ENCODE measurements at places on chromosomes 4 and X.

DNA sequence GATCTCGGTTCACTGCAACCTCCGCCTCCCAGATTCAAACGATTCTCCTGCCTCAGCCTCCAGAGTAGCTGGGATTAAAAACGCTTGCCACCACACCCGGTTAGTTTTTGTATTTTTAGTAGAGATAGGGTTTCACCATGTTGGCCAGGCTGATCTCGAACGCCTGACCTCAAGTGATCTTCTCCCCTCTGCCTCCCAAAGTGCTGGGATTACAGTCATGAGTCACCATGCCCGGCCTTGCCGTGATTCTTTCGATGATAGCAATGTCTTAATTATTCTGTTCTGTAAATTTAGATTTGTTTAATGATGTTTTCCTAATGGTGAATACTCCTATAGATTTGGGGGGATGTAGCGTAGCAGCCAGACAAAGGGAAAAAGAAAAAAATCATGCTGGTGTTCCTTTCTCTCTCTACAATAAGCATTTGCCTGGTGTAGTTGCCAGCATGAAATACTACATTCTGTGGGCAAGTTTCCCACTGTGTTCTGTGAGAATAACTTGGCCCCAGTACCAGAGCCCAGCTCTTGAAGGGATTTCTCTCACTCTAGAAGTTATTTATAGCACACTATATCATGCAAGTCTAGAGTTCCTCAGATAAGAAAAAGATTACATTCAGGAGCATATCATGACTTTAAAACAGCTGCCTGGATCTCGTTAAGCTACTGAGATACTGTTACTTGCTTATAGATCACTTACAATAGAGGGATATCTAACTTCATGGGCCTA, 15.4 kb downstream of the NIPAL1 start:
- DNase-seq, result no peak

DNA sequence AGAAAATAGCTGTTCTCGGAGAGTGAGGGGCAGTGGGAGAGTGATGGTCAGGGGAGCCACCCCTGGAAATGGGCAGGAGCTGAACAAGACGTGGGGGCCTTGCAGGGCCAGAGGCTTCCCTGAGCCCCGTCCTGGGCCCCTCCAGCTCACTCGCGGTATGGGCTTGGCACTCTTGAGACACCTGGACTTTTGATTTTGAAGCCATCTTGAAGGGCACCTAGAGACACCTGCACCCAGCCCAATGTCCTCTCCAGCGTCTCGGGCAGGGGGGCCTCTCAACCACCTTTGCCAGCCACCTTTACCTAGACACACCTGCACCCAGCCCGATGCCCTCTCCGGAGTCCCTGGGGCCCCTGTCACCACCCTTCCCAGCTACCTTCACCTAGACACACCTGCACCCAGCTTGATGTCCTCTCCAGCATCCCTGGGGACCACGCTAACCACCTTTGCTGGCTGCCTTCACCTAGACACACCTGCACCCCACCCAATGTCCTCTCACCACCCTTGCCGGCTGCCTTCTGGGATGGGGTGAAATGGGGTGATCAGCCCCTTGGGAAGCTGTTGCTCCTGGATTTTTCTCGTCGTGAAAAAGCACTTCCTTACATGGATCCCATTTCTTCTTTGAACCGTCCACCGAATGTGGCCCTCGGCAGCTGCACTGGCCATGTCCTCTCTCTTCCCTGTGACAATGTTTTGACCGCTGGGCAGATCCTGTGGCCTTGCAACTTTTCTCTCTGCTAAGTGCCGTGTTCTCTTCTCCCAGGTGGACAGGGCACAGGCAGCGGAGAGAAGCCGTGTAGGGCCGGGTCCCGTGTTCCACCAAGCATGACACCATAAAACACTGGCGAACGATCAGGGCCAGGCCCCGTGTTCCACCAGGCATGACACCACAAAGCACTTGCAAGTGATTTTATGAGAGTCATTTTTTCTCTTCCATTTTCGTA, 47.5 kb downstream of the CPZ start:
- no peak for DNase-seq

- DNase-seq, result no peak
Observed at GRCh38 chrX:26889574-26889973, 573.6 kb downstream of the PPP4R3C start.

DNA sequence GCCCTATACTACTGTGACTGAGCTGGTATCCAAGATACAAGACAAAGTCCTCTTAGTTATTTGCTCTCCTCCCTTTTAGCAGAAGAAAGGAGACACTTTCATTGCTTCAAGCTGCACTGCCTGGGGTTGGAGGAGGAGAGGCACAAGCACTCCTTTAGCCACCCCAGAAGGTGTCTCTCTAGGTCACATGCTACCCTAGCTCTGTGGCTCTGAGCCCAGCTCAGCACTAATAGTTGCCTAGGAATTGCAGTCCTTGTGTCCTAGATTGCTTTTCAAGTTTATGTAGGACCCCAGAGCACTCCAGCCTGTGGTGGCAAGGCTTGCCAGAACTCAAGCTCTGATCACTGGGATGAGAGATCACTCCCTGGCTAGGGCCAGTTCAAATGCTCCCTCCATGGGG, 24.4 kb upstream of the LHFPL1 start:
- no peak for DNase-seq

DNA sequence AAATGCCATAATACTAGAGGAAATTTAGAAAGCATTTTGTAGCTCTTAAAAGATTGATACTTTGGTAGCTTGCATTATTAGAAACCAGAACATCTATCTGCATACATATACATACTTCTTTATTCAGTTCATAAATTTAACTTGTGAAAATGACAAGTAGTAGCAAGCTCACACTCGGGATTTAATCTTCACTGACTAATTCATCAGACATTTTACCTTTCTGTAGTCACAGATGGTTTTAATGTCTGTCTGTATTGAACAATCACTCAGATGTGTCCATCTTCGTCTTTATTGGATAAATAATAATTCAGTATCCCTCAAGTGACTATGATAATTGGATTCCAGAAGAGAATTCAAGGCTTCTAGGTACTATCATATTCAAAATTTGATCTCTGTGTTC, 232.3 kb downstream of the TENM3 start:
- DNase-seq, result no peak

DNA sequence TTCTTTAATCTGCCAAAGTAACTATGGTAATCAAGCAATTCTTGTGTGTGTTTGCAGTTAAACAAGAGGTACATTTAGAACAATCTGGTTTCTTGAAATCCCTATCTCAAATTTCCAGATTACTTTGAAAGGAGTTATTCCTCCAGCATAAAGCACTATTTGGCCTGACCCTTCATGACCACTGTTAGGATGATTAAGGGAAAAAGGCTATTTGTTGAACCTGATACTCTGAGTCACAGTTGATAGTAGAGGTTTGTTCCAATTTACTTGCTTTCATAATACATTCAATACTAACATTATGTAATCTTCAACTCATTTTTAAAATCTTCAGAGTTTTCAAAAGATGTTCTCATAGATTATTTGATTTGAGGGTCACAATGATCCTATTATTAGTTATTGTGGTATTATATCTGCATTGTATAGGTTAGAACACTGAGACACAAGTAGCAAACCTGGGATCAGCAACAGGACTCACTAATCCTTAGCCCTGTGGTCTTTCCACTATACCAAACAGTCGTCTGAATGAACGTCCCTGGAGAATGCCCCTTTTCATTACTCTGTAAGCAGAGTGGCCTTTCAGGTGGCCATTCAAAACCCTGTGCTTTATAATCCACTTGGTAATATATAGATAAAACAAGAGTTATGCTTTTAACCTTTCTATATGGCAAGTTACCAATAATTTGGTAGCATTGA, 8.1 kb upstream of the NDST4 start:
- DNase-seq, result no peak

- DNase-seq, result peak; percentile 82
Observed at GRCh38 chrX:102042372-102043325, 82.8 kb upstream of the TCEAL2 start.

DNA sequence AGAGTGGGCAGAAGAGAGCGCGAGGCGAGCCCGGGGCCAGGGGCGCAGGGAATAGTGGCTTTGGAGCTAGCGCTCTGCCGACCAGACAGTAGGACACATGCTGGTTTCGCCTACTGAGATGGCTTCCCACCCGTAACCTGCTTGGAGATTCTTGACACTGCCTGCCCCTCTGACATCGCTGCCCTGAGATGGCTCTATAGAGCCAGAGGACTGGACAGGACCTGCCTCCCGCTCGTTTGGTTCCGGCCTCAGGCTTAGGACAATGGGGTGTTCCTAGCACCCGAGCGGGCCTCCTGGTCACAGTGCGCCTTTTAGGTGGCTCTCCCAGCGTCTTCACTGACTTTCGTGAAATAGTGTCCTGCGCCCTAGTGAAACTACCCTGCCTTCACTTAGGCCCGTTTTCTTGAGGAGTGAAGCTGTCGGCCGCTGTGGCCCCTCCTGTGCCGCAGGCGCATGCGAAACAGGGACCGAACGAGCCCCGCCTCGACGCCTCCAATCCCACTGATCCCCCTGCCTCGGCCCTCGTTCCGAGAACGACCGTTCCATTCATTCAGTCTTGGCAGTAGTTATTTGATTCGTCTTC, 608 bp downstream of the TAF1 start:
- peak; percentile 39 for DNase-seq

DNA sequence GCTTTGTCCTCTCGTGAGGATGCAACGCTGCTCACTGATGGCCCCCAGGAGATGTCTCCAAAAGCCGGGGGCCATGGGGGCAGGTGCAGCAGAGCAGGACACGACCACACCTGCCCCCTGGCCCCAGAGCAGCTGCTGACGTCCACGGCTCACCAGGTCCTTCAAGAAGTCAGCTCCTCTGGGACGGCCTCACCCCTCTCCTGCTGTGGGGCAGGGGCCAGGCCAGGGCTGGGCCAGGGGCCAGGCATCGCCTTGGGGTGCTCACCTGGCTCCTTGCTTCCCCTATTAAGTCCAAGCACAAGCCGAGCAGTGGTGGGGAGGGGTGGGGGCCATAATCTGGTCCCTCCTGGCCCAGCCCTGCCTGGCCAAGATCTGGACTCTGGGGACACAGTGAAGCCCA, 28.6 kb upstream of the MXD4 start:
- no peak for DNase-seq

DNA sequence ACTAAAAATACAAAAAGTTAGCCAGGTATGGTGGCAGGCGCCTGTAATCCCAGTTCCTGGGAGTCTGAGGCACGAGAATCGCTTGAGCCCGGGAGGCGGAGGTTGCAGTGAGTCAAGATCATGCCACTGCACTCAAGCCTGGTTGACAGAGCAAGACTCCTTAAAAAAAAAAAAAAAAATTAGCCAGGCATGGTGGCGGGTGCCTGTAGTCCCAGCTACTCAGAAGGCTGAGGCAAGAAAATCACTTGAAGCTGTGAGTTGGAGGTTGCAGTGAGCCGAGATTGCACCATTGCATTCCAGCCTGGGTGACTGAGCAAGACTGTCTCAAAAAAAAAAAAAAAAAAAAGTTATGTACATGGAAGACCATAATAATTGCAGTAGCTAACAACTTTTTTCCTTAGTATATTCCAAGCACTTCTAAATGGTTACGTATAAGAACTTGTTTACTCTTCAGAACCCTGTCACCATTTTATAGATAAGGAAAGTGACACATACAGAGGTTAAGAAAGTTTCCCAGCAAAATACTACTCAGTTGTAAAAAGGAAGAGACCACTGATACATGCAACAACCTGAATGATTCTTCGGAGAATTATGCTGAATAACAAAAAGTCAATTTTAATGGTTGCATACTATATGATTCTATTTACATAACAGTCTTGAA, 24.5 kb downstream of the RUFY3 start:
- DNase-seq, result peak; percentile 20

GRCh38 chrX:114798907-114799306, 215.0 kb downstream of the HTR2C start:
- DNase-seq, result peak; percentile 6

- DNase-seq, result peak; percentile 80
Observed at GRCh38 chr4:159787901-159788300, 685.0 kb downstream of the RAPGEF2 start.

- DNase-seq, result peak; percentile 43
Observed at GRCh38 chr4:15003401-15003890, 1.2 kb downstream of the CPEB2 start.

GRCh38 chrX:74211911-74212310, 92.1 kb upstream of the ZCCHC13 start:
- DNase-seq, result no peak

DNA sequence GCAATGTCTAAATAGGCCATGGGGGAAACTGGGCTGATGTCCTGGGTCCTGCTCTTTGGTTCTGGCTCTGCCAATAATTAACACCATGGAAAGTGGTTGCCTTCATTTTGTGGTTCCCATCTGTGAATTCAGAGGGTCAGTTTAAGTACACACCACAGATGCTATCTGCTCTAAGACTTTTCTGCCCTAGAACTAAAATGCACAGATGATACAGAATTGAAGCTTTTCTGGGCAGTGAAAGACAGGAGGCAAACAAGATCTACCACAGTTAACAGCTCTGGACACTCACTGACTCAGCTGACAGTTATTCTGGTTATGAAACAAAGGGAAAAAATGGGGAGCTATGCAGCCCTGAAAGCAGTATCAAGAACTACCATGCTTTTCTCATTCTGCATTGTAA, 37.3 kb downstream of the APBB2 start:
- DNase-seq, result peak; percentile 85

- DNase-seq, result peak; percentile 85
Observed at GRCh38 chr4:8182858-8183725, 16.0 kb upstream of the SH3TC1 start.

DNA sequence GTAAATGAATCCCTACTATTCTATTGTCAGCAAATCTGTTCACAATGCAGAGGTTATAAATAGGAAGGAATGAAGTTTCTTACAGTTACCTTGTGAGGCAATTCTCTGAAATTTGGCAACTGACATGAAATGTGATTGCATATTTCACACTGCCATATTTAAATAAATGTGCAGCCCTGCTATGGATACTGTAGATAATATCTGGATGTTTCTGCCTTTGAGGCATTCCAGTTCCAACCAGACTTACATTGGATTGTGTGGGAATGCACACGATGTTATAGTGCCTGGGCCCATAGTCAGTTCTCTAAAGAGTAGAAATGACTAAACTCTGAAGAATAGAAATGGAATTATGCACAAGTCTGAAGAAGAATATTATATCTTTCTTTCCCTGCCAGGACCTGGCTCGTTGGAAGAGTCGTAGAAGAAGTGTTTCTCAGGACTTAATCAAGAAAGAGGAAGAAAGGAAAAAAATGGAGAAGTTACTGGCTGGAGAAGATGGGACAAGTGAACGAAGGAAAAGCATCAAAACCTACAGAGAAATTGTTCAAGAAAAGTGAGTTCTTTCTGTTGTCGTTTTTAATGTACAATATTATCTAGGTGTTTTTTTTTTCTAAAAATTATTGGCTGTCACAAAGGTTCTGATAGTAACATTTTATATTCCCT, 102.7 kb downstream of the PHOX2B start:
- no peak for DNase-seq

DNA sequence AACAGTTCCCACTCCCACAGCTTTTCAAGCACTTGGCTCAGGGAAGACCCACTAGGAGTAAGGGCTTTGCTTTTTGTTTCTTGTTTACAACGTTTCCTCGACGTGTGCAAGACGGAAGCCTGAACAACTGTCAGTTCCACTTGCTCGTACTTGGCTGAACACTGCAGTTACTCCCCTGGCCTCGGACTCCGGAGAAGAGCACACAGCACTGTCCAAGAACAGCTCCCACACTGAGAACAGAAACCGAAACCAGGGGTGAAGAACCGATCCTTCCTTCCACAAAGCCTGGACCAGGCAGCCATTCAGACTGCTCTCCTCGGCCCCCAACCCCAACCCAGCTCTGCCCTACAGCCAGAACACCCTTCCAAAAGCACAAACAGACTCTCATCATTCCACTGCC, 25.5 kb downstream of the IRF2 start:
- DNase-seq, result peak; percentile 45

- no peak for DNase-seq
Observed at GRCh38 chr4:108072300-108072699, 82.6 kb downstream of the HADH start.

- DNase-seq, result no peak
Observed at GRCh38 chrX:49129427-49129826, 5.9 kb upstream of the GPKOW start.

- DNase-seq, result no peak
Observed at GRCh38 chr4:126007142-126007541, 692.4 kb downstream of the FAT4 start.

Data from ELR (cell line).